Activated CD8-positive, alpha-beta T cell treated with anti-CD3 and anti-CD28 coated beads, Interleukin-2, amount 10 ng/mL, durations not matched to agents 7 days and 5 days (primary cell): ENCODE measurements at places on chromosomes 5 and 9.
A peak's percentile ranks its signal among the peaks of the same experiment; 100 is the strongest.

GRCh38 chr9:96040591-96041461 lies 165.3 kb downstream of the ERCC6L2 start:
- H3K36me3 ChIP-seq = peaks cover 15% of the 10 kb centered on the region
- no peak for DNase-seq
- H3K4me3 ChIP-seq = no peak overlapping the region
- no peak overlapping the region for H3K27ac ChIP-seq
- H3K4me1 ChIP-seq = peaks cover 17% of the 10 kb centered on the region

DNA sequence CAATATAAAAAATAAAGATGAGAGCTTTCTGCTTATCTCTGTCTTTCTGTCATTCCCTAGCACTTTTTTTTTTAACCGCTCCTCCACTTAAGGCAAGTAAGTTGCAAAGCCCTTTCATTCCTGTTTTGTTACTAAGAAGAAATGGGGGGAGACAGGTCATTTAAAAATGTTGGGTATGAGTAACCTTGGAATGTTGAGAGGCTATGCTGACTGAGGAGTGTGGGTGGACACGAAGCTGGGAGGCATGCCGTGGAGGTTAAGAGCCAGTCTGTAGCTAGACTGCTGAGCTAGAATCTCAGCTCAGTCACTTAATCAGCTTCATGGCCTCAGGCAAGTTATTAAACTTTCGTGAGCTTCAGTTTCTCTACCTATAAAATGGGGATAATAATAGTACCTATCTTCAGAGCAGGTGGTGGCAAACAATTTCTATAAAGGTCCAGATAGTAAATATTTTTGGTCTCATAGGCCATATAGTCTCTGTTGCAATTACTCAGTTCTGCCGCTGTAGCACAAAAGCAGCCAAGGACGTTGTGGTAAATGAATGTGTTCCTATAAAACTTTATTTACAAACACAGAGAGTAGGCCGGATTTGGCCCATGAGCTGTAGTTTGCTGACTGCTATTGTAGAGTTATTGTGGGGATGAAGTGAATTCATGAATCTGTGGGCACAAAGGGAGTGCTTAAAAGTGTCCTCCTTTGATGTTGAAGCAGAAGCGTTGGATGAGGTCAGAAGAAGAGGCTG lies 220.0 kb downstream of the GABBR2 start:
- H3K4me1 ChIP-seq = no peaks in the 10 kb centered on the region
- no peak for DNase-seq
- H3K4me3 ChIP-seq = no peak overlapping the region
- peaks cover 9% of the 10 kb centered on the region for H3K27me3 ChIP-seq
- no peak overlapping the region for H3K27ac ChIP-seq

GRCh38 chr9:14186096-14186495 lies 127.8 kb downstream of the NFIB start:
- no peaks in the 10 kb centered on the region for H3K36me3 ChIP-seq
- no peak overlapping the region for H3K4me3 ChIP-seq
- H3K27me3 ChIP-seq = no peaks in the 10 kb centered on the region
- no peaks in the 10 kb centered on the region for H3K4me1 ChIP-seq
- DNase-seq = no peak
- H3K27ac ChIP-seq = no peak overlapping the region

GRCh38 chr5:91293131-91293530 lies 90.0 kb downstream of the ARRDC3 start:
- peaks cover 22% of the 10 kb centered on the region for H3K4me1 ChIP-seq
- no peaks in the 10 kb centered on the region for H3K36me3 ChIP-seq
- H3K27ac ChIP-seq = peak overlapping the region; percentile 43
- peak overlapping the region; percentile 5 for H3K4me3 ChIP-seq
- DNase-seq = peak; percentile 66

DNA sequence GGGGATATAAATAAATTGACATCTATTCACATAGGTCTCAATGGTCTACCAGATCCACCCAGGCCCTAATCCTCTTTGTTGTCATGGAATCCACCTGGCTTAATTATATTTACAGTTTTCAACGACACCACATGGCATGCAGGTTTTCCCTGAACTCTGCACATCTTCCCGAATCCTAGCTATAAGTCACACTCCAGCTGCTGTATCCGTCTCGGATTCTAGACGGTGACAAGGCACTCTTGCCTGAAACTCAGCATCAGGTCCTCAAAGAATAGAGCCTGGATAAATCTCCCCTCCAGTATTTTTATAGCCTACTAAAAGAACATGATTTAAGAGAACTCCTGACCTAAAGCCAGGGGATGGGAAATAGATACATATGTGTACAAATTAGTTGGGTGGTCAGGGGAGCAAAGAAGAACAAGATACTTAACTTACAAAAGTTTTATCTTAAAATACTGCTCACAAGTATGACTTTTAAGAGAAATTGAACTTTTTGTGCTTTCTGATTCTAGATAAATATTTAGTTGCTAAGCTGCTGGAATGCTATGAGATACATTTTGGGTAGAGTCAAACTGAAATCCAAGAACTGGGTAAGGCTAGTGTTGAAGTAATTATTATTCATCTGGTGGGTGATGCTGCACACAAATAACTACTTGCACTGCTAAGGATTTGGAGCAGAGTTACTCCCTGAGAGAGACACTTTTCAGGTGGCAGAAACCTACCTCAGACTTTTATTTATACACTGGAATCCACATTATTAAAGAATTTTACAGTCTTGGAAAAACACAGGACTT lies 187.3 kb downstream of the EFNA5 start:
- H3K27me3 ChIP-seq = no peaks in the 10 kb centered on the region
- H3K27ac ChIP-seq = no peak overlapping the region
- H3K36me3 ChIP-seq = peaks cover 6% of the 10 kb centered on the region
- peaks cover 15% of the 10 kb centered on the region for H3K4me1 ChIP-seq
- no peak overlapping the region for H3K4me3 ChIP-seq

GRCh38 chr9:121682201-121682600 lies 30.8 kb downstream of the DAB2IP start:
- no peak overlapping the region for H3K4me3 ChIP-seq
- DNase-seq = no peak
- H3K27ac ChIP-seq = no peak overlapping the region
- no peaks in the 10 kb centered on the region for H3K36me3 ChIP-seq
- H3K27me3 ChIP-seq = peaks cover 9% of the 10 kb centered on the region

DNA sequence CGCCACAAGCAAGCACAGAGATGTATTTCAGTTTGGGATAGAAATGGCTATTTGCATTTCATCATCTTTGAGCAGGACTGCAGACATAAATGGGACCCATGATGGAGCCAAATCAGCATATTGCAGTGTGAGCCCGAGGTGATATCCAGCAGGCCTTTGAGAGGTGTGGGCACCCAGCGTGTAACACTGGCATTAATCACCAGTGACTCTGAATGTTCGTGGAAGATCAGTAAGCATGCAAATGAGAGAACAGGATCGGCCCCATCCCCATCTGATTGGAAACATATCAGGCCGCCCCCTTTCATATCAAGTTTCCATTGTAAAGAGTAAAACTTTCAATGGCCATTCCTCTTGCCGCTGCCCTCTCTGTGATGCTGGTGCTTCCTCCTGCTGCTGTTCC lies 84.0 kb downstream of the GTF3C4 start:
- no peak overlapping the region for H3K4me3 ChIP-seq
- no peaks in the 10 kb centered on the region for H3K36me3 ChIP-seq
- no peak for DNase-seq
- no peaks in the 10 kb centered on the region for H3K4me1 ChIP-seq
- H3K27me3 ChIP-seq = no peaks in the 10 kb centered on the region
